ENCODE measurements at places on chromosomes 5 and 9.

DNA sequence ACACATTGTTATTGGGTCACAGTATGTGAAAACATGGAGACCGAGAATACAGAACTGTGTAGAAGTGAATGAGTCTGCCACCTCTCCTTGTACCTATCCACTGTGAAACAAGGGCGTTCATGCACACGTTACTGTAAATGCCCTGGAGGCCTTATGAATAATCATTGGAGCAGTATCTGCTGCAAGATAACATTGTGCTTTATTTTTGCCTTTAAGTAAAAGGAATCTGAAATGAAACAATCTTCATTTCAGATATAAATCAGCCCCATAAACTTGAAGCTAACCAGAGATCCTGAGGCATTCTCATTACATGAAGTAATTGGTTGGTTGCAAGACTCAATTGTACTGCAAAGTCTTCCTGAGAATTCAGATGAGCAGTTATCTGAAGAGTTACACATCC is 419.6 kb downstream of the KDM4C start:
- no peak for DNase-seq

DNA sequence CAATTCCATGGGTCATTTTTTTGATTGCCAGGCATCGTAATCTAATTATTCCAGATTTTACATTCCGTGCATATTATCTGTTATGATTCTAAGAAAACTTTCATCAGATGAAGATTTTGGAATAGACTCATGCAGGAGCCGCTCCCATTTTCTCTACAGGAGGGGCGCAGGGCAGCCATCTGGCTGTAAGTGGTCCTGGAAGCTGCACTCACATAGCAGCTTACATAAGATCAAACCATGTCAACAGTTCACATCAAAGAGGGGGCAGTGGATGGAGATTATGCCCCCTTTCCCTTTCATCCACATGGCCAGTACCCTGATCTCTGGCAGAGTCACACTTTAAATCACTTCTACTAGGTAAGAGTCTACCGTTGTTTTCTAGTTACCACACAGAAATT is 73.3 kb upstream of the PCA3 start:
- DNase-seq: no peak

DNA sequence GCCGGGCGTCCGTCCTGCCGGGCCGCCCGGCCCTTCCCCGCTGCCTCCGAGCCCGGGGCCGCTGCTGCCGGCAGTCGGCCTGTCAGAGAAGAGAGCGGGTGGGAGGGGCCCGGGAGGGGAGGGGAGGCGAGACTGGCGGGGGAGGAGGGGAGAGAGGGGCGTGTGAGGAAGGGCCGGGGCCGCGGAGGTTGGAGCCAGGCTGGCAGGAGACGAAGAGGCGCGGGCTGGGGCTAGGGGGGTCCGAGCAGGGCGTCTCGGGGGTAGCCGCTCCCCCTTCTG is 570 bp downstream of the CREBRF start:
- no peak for DNase-seq

DNA sequence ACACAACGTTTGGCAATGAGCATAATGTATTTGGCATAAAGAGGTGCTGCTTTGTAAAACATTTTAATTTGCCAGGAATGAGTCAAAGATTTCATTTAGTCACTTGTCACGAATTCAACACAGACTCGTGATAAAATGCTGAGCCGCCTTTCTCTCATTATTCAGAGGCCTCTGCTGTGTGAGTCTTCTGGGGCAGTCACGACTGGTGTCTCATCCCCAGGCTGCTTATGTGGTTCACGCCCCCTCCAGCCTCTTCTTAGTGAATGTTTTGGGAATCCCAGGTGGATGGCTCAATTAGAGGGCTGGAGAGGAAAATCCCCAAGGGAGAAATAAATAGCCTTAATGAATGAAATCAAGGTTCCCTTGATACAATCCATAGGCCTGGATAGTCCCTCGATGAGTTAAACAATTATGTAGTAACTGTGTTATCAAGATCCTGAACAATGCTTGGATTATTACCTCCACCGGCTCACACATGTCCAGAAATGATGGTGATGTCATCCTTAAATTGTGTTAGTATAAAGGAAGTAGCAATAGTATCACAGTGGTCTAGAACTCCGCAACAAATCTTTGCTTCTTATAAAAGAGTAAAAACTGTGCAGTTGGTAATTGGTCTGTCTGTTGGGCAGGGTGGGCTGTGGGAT is 192.1 kb upstream of the ADAMTS16 start:
- no peak for DNase-seq

DNA sequence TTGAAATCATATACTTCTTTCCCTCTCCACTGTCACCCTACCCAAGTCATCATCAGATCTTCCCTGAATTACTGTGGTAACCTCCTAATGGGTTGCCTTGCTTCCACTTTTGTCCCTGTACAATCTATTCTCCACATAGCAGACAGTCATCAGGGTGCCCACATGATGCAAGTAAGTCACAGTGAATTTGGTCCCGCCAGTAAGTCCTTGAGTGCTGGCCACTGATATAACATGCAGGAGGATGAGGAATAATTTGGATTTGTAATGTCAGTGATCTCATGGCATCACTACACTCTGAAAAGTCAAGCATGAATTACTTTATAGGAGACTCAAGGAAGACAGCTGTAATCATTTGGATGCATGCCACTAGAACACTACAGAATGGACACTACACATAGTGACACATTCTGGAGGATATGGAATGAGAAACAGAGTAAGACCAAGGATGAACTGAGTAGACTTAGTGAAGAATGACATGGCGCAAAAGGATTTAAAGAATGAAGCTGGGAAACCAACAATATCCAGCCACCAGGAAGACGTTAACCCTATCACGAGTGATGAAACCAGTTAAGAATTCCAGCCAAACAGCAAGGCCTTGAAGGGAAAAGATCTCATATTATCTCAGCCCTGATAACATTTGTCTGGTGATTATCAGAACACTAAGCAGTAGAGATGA is 28.6 kb downstream of the MARCHF3 start:
- DNase-seq: no peak

GRCh38 chr5:149940941-149941644 is 3.5 kb downstream of the PDE6A start:
- no peak for DNase-seq

GRCh38 chr5:80516826-80517225 is 28.9 kb downstream of the FAM151B start:
- DNase-seq: peak; percentile 69

Data from RWPE2 (cell line).